ENCODE measurements at places on chromosomes 1 and 21.

DNA sequence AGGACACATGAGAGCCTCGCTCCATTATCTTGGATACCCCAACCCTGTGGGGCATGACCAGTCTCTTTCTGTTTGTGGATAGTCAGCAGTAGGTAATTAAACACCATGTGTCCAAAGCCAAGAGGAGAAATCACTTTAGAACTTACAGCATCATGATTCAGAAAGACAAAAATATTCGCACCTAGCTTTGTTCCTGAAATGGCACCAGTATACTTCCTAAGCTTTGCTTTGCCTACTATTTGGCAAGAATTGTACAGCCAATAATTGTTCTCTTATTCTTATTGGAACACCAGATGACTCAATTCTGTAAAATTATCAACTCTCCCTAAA lies 24.2 kb downstream of the TNFRSF9 start:
- no peaks in the 10 kb centered on the region for H3K27me3 ChIP-seq
- no peaks in the 10 kb centered on the region for H3K36me3 ChIP-seq
- no peaks in the 10 kb centered on the region for H3K4me1 ChIP-seq

- DNase-seq, result no peak
- H3K36me3 ChIP-seq, result no peaks in the 10 kb centered on the region
- no peaks in the 10 kb centered on the region for H3K27me3 ChIP-seq
- H3K27ac ChIP-seq, result no peak overlapping the region
Measured at GRCh38 chr1:86517336-86517735, 29.5 kb upstream of the CLCA4 start.

- DNase-seq, result no peak
- H3K4me3 ChIP-seq, result no peak overlapping the region
- H3K36me3 ChIP-seq, result no peaks in the 10 kb centered on the region
- H3K27ac ChIP-seq, result no peak overlapping the region
- H3K27me3 ChIP-seq, result no peaks in the 10 kb centered on the region
Measured at GRCh38 chr1:164767752-164768402, 208.9 kb downstream of the PBX1 start.

DNA sequence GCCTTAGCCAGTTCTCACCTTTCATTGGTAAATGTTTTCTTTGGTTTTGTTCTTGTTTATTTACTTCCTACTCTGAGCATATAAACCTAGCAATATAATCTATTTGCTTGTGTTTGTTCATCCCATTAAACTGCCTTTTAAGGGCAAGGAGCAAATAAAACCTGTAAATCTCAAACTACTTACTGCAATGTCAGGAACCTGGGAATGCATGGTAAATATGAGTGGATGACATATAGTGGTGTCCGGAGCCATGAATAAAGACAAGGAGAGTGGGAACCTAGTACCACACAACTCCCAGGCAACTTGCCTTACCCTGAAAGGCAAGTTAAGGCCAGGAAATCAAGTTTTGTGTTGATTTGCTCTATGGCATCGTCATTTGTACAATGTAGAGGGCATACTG lies 1133.7 kb upstream of the NCAM2 start:
- H3K27ac ChIP-seq, result no peak overlapping the region
- H3K4me3 ChIP-seq, result no peak overlapping the region
- no peaks in the 10 kb centered on the region for H3K36me3 ChIP-seq
- H3K4me1 ChIP-seq, result no peaks in the 10 kb centered on the region

DNA sequence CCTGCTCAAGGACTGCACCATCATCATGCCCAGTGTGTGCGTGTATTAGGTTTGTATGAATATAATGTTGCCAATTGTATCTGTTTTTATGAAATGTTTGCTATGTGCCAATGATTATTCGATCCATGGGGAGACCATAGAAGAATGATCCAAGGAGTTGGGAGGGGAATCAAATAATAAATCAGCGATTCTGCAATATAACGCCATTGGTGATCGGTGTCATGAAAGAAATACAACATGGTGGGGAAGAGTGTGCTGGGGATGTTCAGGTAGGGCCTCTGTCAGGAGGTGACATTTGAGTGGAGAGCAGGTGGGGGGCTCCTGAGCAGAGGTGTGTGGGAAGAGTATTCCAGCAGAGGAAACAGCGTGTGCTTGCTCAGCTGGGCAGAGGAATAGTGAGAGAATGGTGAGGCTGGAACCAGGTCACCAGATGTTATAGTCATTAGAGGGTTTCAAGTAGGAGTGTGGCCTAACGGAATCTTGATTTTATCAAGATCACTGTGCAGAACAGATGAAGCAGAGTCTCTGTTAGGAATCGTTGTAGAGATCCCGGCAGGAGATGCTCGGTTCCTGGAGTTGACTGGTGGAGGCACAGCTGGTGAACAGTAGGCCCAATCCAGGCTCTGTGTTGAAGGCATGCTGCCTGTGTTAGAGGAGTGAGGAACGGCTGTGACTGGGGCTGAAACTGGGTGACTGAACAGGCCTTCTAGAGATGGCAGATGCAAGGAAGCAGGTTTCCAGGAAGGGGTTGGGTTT lies 2.9 kb upstream of the ZNF496 start:
- no peak overlapping the region for H3K27ac ChIP-seq
- no peak overlapping the region for H3K4me3 ChIP-seq
- peaks cover 36% of the 10 kb centered on the region for H3K4me1 ChIP-seq
- DNase-seq, result no peak
- no peaks in the 10 kb centered on the region for H3K36me3 ChIP-seq

DNA sequence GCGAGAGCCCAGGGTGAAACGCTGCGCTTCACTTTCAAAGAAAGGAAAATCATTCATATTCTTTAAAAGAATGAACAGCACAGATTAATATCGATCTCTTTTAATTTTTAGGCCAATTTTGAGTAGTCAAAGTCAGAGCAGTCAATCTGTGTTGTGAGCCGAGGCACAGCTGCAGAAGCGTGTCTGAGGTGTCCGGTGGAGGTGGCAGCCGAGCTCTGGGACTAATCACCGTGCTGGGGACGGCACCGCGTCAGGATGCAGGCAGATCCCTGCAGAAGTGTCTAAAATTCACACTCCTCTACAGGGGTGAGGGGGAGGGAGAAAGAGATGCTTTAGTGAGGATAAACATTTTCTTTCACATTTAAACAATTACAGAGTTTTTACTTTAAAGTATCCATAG lies 4.1 kb downstream of the TFF1 start:
- DNase-seq, result no peak
- no peaks in the 10 kb centered on the region for H3K27me3 ChIP-seq
- no peak overlapping the region for H3K27ac ChIP-seq
- H3K4me3 ChIP-seq, result no peak overlapping the region

- H3K27ac ChIP-seq, result no peak overlapping the region
- H3K36me3 ChIP-seq, result no peaks in the 10 kb centered on the region
Measured at GRCh38 chr1:185674201-185674600, 60.0 kb upstream of the HMCN1 start.

GRCh38 chr1:104878203-104878909 lies 1128.7 kb downstream of the AMY1C start:
- no peaks in the 10 kb centered on the region for H3K27me3 ChIP-seq
- peak; percentile 44 for DNase-seq
- no peak overlapping the region for H3K27ac ChIP-seq
- H3K4me1 ChIP-seq, result no peaks in the 10 kb centered on the region
- H3K4me3 ChIP-seq, result no peak overlapping the region

Data from neural progenitor cell (in vitro differentiated cells).